ENCODE measurements at places on chromosomes 13 and 19. TPM values are rescaled to one million over a fixed set of nuclear protein-coding genes. Genes with fewer than 3 reads are reported as not detected.

Gene TTYH1
- total RNA-seq: not detected

Gene PRR19
- total RNA-seq: 1.5 TPM

Gene CYP4F3
- not detected for total RNA-seq

Gene CCDC159
- 9.8 TPM for total RNA-seq

Gene NOTCH3
- 51.1 TPM for total RNA-seq

Gene MYBPC2
- not detected for total RNA-seq

Gene THSD1
- 8.3 TPM for total RNA-seq

Gene TNFSF13B
- total RNA-seq: 5.2 TPM

Gene PSG4
- total RNA-seq: 0.29 TPM

Gene GGN
- 0.29 TPM for total RNA-seq

Gene CEACAM7
- not detected for total RNA-seq

Gene FCER2
- total RNA-seq: not detected

Gene C19orf53
- 60.8 TPM for total RNA-seq

Data from smooth muscle cell of trachea (primary cell).